Stimulated activated CD4-positive, alpha-beta T cell treated with anti-CD3 and anti-CD28 coated beads, Interleukin-15, amount 100 ng/mL, for 1 hour (primary cell): ENCODE measurements at places on chromosomes 7 and 10.

DNA sequence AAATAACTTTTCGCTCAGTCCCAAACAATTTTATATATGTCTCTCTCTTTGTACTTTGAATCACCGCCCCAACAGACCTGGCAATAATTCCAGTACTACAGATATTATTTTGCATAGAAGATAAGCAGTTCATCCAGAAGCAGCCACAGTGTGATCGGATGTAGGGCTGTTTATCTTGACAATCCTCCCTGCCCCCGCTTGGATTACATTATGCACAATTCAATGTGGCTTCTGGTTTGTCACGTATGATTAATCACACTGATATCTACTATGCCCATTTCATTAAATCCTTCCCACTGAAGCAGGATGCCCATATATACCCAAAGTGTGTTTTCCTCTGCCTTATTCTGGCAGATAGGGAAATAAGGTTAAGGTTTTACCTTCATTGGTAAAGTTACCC, 115.2 kb downstream of the PDE1C start:
- DNase-seq, result no peak

DNA sequence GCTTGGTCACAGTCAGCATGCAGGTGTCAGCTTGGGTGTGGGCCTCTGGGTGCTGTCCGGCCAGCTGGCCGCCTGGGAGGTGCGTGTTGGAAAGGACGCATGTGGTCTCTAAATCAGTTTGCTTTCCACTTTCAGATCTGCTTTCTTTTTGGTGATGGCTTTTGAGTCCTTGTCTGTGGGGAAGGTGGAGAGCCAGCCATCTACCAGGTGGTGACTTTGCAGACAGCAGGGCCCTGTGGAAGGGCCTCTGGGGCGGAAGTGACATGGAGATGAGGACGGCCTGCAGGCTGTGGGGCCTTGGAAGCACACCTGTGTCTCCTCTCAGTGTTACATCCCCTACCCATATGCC, 59.4 kb downstream of the WDR37 start:
- DNase-seq, result no peak

DNA sequence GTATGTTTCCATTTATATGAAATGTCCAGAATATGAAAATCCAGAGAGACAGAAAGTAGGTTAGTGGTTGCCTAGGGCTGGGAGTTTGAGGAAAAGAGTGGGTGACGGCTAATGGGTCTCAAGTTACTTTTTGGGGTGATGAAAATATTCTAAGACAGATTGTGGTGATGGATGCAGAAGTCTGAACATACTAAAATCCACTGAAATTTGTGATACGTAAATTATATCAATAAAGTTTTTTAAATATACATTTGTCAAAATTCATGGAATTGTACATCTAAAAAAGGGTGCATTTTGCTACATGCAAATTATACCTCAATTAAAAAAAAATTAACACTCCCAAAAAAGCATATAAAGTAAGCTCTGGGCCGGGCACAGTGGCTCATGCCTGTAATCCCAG, 9.4 kb downstream of the DDIT4 start:
- DNase-seq, result no peak

DNA sequence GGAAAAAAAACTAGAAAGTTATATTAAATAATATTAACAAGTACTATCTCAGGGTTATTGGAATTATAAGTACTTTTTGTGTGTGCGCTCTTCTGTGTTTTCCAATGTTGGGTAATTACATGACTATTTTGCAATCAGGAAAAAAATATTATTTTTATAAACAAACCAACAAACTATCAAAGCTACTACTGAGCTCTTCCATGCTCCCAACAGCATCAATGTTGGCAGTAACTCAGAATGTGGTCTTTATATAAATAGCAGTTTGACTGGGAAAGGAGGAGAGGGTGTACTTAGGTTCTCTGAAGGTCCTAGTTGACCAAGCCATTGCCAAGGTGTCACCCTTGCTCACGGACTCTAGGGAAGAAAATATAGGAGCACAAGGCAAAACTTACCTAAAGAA, 15.0 kb downstream of the MTERF1 start:
- DNase-seq, result no peak

DNA sequence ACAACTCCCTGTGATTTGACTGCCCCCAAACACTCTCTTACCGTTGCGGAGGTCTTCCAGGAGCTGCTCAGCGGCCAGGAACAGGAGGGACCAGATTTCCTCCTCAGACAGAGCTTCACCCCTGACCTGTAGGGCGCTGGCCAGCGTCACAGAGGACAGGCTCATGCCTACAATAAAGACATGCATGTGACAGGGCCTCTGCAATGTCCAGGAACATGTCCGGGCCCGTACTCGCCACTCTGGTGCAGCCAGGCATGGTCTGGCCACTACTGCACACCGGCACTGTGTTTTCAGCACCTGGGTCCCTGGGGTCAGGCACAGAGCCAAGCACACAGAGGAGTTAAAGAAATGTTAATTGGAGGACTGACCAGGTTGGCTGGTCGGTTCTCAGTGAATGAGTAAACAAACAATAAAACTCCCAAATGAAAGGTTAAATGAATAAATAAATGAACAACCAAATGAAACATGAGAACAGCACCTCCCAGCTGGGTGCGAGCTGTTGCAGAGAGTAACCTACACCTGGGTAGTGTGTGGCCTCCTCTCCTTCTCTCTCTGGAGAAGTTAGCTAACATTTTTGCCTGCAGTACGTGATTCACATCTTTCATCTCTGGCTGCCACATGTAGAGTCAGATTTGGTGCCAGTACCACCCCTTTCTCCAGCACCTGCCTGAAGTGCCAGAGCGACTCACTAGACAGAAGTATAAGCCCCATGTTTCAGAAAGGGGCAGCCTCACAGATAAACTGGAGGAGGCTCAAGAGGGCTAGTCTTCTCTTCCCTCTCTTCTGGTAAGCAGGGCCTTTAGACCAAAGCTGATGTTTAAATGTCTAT, 22.8 kb downstream of the FRMPD2 start:
- no peak for DNase-seq

GRCh38 chr7:95543312-95543711, 53.0 kb downstream of the PDK4 start:
- no peak for DNase-seq

DNA sequence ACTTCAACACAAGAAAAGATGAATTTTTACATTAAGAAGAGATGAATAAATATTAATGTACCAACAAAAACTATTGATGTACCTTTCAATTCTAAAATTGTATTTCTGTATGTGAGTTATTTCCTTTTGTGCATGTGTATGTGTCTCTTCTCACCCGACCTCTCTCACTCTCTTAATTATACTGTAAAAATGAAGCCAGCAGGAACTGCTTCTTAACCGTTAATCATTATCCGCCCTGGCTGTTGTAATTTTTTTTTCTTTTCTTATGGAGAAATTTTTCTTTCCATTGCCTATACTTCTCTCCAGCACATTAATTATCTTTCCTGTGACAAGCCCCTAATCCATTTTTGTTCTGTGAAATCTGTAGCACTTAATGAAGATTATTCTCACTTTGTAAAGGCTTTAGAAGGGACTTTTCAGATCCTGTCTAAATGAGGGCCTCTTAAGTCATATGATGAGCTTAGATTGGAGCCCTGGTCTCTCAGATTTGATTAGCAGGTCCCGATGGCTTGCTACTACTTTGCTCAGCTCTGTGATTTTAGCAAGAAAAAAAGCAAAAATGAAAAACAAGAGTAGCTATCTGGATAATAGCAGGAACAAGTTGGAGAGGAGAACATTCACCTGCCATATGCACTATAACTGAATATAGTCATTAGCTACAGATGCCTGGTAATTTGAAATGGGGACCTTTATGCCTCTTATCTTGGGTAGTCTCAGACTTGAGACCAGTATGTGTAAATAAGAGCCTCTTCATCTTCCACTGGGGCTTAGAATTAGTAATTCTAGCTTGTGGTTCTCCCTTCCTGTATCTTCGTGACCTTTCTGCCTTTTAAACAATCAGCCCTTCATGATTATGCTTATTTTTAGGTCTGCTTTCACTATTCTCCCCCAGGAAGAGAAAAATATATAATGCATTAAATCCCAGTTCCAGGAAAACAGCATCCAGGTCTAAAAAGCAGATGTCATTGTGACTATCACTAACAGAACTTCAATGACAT, 80.0 kb upstream of the COL1A2 start:
- DNase-seq, result no peak

DNA sequence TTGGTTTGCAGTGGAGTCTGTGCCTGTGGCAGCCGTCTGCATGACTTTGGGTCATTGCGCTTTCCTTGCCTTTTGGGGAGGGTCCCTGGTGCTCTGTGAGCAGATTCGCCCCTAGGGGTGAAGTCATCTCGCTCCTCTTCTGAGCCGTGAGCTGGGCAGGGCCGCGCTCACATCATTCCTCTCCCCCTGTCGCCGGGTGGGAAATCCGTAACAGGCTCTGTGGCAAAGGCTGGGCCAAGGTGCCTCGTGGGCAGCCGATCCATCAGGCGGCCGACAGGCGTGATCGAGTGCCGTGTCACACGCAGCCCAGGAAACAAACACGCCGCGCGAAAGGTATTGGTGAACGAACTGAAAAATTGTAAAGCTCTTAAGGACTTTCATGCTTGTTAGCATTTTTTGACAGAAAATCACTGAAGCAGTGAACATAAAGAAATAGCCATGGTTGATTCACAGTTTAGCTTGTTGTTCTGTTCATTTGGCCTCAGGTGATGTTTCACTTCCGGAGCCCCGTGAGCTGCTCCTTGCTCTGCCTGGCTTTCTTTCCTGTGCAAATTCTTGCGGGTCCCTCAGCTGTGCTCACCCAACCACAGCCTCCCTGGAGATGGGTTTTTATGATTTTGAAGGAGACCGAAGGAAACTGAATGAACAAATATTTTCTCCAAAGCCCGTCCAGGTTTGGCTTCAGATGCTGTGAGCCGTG, 122.1 kb downstream of the NKX6-2 start:
- no peak for DNase-seq

DNA sequence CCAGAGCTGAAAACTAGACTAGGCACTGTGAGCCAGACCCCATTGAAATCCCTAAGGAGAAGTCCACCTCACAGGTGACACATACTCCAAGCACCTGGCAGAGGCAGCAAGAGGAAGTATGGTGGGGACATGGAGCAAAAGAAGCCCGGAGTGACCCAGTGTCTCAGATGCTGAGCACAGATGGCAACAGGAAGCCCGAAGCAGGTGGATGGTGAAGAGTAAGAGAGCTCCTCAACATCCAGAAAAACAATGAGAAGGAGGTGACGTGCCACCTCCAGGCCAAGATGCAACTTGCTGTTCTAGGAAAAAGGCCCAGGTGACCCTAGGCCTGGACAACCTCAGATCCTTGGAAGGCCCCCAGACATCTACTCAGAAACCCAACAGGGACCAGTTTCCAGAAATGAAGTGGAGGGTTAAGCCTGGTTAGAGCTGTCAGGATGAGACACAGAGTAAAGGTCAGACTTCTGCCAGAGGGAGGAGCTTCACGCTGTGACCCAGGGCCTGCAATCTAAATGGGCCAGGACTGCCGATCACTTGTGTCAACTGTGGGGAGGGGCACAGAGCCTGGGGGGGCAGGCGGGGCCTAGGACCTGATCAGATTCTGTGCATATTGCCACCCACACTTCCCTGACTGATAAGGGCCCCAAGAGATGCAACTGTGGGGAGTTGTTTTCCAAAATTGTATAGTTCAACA, 2.4 kb upstream of the COBL start:
- DNase-seq, result no peak
